Activated CD4-positive, alpha-beta T cell treated with anti-CD3 and anti-CD28 coated beads, Interleukin-2, amount 50 U/mL, for 4 hours (primary cell): ENCODE measurements at places on chromosomes 7 and 10.

DNA sequence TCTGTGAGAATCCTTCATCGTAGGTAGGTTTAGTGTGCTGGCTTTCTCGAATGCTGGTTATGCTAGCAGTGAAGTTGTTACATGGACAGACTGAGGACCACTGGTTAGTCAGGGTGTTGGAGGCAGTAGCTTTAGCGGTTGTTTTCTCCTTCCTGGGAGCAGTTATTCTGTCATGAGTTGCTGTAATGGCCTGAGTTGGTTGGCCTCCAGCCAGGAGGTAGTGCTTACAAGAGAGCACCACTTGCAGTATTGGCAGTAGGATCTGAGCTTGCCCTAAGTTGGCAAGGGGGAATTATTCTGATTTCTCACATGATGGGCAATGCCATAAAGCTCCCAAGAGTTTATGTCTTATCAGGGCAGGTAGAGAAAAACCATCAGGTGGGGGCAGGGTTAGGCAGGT, 58.0 kb downstream of the IPMK start:
- no peak for DNase-seq

- DNase-seq: no peak
These were observed 24.5 kb downstream of the RSU1 start for GRCh38 chr10:16792675-16793074.

DNA sequence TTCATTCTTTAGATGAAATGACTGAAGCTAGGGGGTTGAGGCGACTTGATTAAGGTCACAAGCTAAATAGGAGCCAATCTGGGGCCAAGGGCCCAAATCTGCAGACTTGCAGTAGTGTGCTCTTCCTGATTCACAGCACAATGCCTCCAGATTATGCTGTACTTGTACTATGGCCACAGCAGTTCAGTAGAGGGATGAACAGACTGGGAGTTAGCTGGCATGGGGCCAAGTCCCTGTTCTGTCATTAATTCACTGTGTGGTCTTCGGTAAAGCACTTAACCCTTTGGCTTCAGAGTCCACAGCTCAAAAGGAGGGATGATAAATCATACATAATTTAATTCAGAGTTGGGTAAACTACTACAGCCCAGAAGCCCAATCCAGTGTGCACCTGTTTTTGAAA, 196.8 kb downstream of the XPNPEP1 start:
- DNase-seq: no peak

- DNase-seq: no peak
These were observed 279.4 kb downstream of the RPS24 start for GRCh38 chr10:78313048-78313381.

DNA sequence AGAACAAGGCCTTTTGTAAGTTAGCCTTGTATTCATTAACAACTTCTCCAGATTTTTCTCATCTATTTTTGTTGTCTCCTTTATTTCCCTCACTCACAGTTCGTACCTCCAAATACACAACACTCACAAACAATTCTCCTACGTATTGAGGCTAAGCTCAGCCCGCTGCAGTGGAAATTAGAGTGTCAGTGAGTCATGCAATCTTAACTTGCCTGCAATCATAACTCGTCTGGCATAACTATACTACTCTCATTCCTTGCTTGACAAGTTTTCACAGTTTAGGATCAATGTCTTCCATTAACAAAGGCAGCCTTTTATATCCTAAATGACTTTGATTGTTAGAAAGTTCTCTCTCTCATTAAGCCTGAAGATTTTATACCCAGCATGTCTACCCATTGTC, 23.8 kb downstream of the TMEM196 start:
- no peak for DNase-seq

GRCh38 chr7:32275216-32276009, 205.2 kb upstream of the PDE1C start:
- DNase-seq: no peak

DNA sequence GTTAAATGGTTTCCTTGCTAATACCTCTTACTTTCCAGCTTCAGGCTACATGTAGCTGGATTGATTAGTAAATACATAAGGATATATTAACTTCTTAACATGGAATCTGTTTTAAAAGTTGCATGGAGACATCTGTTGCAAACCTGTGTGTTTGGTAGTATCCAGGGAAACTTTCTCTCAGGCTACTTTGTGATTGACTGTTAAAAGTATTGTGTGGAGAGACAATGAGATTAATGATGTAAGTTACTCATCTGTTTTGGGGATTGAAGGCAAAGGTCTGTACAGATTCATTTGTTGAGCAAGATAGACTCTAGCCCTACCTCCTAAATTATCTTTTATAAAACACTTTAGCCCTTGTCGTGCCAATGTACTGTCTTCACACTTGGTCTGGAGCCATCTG, 6.6 kb downstream of the CREB5 start:
- DNase-seq: no peak

DNA sequence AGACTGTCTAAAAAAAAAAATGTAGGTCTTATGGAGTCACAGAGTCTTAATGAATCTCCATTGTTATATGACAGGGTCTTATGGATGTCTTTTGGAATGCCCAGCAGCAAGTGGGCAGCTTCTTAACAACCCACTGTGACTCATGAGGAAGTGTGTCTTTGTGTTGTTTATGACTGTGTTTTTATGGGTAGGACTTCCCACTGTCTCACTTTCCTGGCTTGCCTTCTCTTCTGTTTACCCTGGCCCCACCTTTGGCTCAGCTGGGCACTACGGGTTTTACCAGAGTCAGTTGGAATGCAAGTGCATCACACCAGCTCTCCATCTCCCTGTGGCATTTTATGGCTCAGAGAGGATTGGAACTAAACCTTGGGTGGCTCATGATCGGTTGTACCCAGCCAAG, 580.5 kb downstream of the AUTS2 start:
- DNase-seq: no peak

- DNase-seq: no peak
These were observed 89.7 kb upstream of the STEAP4 start for GRCh38 chr7:88396295-88396947.

DNA sequence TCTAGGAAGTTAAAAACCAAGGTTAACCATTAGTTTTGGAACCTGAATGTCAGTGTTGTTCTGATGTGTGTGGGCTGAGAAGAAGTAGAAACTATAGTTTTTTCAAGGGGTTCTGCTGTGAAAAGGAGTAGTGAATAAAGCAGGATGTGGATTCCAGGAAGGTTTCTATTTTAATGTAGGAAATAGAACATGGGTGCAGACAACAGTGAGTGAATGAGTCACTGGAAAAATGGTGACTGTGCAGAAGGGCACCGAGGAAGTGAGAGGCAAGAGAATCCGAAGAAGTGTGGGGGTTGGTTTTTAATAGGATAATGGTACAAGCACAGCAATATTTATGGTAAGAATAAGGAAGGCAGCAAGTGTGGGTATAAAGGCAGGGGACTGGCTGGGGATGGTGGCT, 120.4 kb downstream of the ARHGAP21 start:
- no peak for DNase-seq

- DNase-seq: no peak
These were observed 582 bp downstream of the STEAP2 start for GRCh38 chr7:90212149-90212495.

DNA sequence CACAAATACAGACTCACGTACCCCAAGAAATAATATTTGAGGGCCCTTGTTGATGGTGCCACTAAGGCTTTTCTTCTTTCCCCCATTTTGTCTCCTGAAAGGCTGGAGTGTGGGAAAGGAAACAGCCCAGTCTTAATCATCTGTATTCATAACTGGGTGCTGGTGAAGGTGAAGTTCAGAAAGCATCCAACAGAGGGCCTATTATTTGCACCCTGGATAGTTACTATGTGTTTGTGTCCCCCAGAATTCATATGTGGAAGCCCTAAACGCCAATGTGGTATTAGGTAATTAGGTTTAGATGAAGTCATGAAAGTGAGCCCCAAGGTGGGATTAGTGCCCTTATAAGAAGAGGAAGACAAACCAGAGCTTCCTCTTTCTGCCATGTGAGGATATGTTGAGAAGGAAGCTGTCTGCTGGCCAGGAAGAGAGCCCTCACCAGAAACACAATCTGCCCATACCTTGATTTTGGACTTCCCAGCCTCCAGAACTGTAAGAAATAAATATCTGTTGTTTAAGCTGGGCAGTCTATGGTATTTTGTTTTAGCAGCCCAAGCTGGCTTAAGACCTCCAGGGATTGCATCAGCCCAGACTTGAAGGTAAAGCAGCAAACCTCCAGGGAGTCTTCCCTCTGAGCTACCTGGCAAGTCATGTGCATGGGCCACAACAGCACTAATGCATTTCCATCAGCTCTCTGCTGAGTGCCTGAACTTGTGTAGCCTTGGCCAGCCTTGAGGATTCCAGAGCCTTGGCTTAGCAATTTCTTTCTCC, 90.0 kb upstream of the ADRB1 start:
- DNase-seq: no peak

GRCh38 chr7:1192171-1192676, 32.2 kb upstream of the ZFAND2A start:
- no peak for DNase-seq

DNA sequence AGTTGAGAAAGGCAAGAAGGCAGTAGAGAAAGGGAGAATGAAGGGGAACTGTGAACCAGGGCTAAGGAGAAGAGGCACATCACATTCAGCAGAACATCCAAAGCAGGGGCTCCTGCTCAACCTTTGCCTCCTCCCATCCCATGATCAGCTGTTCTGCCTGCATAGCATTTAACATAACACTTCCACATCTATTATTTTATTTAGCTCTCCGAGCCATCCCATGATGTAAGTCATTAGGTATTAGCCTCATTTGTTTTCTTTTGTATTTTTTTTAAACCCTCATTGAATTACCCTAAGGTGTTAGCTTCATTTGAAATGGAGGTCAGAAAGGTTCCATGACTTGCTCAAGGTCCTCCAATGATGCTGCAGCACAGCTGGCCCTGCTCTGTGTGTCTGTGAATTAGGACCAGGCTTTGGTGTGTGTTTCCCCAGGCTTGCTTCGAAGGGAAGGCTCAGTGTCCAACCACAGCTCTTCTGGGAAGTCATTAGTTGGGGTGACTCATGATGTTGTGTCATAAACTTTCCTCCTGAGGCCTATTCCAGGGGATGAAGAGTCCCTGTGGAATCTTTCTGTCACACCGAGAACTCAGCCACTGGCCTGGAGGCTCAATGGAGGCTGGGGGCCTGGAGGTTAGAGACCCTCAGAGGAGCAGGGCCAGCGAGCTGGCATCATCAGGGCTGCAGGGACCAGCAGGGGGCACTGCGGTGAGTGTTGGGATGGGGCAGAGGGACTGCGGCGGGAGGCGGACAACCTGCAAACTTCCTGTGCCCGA, 16.5 kb downstream of the NPFFR1 start:
- no peak for DNase-seq

DNA sequence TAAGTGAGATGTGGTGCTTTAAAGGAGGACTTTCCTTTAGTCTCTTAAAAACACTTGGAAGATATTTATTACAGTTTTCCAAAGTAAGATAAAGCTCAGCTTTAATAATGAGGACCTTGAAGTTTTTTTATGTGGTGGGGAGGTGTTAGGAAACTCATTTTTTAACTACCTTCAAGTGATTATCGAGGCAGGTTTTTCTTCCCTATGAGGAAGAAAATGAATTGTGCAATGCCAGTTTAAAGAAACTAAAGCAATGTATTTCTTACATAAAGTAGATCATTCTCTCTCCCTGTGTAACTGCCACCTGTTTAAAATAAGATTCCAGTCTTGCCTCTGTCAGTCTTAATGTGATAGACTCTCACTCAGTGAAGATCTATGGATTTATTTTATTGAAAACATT, 27.9 kb downstream of the ZEB1 start:
- DNase-seq: no peak

- no peak for DNase-seq
These were observed 192.7 kb upstream of the NFE2L3 start for GRCh38 chr7:25959168-25959734.

GRCh38 chr10:10612151-10612550, 405.5 kb upstream of the CELF2 start:
- DNase-seq: no peak

GRCh38 chr7:119630406-119630969, 642.5 kb upstream of the KCND2 start:
- no peak for DNase-seq

DNA sequence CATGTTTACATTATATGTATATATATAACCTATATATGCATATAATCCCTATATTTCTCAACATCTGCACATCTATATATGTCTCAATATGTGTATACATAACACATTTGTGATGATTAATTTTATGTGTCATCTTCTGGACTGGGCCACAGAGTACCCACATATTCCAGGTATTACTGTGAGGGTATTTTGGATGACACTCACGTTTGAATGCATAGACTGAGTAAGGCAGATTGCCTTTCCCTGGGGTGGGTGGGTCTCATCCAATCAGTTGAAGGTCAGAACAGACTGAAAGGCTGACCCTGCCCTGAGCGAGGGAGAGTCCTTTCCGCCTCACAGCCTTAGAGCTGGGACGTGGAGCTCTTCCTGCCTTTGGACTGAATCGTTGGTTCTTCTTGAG, 295.2 kb upstream of the PFKP start:
- DNase-seq: no peak

- no peak for DNase-seq
These were observed 479 bp downstream of the PNPLA8 start for GRCh38 chr7:108525327-108525984.

DNA sequence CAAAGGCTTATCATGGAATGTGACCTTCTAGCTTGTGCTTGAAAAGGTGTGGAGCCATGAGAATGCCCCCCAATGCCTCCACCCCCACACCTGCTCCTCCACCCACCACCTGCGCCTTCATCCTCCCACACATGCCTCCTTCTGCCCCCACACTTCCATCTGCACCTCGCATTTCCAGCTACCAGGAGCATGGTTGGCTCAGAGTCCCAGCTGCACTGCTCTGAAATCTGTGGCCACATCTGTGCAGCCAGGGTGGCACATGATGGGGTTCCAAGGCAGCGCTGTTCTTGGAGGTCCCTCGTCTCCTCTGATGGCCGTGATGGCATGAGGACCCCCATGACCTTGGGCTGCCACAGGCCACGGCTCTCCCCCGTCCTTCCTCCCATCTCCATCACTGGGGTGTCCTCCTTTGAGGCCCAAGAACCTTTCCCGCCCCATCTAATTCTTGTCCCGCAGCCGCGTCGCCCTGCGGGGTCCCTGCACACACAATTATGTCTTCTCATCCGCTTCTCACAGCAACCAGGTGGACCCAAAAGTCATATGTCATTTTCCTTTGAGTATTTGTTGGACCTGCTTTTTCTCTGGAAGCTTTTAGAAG, 40.6 kb upstream of the CNPY1 start:
- no peak for DNase-seq

DNA sequence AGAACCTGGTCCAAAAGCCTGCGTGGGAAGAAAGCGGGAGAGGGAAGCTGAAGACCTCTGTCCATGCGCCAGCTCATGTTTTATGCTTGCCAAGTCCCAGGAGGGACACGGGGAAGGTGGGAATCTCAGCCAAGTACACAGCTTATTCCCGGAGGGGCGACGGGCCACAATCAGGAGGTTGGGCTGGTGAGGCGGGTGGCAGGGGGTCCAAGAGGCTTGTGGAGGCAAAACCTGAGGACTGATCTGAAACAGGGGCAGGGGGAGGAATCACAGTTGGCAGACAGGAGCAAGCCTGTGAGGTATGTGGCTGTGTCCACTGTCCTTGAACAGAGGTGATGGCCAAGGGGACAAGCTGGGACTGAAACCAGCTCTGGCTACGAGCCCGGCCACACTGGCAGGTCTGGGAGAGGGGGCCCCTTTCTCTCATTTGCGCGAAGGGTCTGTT, 38.0 kb upstream of the LEP start:
- DNase-seq: no peak
